NAMALWA (cell line): ENCODE measurements at places on chromosomes 3 and 15.

- DNase-seq, result no peak
Observed at GRCh38 chr3:76715426-76715825, 324.5 kb upstream of the ROBO2 start.

DNA sequence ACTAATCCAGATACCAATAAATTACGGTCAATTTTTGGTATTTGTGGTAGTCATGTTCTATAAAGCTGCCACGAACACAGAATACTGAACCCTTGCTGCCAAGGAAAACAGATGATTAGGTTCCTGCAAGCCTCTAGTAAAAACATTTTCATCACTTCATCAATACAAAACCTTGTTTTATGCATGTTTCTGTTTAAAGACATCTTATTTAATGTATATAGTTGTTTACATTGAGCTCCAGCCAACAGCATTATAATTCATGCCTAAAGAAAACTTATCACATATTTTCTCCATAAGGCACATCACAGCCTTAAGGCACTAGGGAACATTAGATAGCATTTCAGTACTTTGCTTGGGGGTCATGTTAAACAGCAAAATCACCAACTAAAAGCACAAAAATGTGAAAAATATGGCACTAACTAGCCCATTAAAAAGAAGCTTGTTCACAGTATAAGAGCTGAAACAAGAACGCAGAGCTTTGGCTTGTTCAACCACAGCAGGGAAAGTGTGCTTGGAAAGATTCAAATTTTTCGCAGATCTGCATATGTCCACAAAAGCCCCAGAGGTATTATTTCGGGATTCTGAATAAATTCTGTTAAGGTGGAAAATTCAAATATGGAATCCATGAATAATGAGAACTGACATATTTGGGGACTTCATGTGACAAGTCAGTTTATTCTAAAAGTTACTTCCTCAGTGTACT, 27.7 kb downstream of the POLQ start:
- no peak for DNase-seq

GRCh38 chr3:20043396-20043795, 3.1 kb downstream of the KAT2B start:
- DNase-seq, result peak; percentile 72

GRCh38 chr15:96703091-96703490, 372.6 kb downstream of the NR2F2 start:
- DNase-seq, result no peak

GRCh38 chr3:183307749-183308148, 54.7 kb downstream of the B3GNT5 start:
- no peak for DNase-seq

DNA sequence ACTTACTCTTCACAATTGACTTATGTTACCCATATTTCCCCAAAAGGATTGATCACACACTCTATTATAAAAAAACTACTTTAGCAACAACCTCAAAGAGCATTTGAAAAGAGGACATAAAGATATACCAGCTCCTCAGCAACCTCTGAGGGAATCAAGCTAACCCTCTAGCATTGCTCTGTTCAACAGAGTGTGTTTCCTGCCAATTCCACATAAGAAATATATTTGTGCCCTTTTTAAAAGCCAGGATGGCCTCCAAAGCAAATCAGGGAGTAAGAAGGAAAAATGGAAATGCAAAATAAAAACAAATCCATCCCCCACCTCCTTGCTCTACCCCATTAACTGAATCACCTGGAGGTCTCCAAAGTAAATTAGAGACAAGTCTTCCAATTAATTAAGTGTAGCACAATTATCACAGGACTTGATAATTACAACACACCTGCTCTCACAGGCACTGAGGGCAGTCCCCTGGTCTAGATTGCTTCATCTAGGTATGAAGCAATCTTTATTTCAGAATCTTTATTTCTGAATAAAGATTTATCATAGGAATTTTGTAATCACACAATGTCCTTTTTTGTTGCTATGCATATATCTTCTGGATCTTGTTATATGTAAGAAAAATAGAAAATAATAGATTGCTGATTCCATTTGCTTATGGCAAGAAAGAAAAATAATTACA, 34.8 kb downstream of the GPR176 start:
- DNase-seq, result no peak

- DNase-seq, result peak; percentile 24
Observed at GRCh38 chr15:100588638-100589242, 13.2 kb downstream of the LINS1 start.

GRCh38 chr3:122754929-122755328, 38.7 kb downstream of the HSPBAP1 start:
- DNase-seq, result peak; percentile 70

- peak; percentile 49 for DNase-seq
Observed at GRCh38 chr15:73677146-73677607, 7.0 kb upstream of the CD276 start.

DNA sequence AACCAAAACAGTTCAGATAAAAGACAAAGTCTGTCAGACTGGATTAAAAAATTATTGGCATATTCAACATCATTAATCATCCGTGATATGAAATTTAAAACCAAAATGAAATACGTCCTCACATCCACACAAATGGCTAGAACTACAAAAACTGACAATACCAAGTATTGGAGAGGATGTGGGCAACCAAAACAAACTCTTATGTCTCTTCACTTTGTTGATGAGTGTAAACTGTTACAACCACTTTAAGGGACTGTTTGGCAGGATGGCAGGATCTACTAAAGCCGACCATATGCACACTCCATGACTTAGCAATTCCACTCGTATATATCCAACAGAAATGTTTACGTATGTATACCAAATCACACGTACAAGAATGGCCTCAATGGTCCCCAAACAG, 24.8 kb upstream of the C15orf40 start:
- DNase-seq, result no peak

DNA sequence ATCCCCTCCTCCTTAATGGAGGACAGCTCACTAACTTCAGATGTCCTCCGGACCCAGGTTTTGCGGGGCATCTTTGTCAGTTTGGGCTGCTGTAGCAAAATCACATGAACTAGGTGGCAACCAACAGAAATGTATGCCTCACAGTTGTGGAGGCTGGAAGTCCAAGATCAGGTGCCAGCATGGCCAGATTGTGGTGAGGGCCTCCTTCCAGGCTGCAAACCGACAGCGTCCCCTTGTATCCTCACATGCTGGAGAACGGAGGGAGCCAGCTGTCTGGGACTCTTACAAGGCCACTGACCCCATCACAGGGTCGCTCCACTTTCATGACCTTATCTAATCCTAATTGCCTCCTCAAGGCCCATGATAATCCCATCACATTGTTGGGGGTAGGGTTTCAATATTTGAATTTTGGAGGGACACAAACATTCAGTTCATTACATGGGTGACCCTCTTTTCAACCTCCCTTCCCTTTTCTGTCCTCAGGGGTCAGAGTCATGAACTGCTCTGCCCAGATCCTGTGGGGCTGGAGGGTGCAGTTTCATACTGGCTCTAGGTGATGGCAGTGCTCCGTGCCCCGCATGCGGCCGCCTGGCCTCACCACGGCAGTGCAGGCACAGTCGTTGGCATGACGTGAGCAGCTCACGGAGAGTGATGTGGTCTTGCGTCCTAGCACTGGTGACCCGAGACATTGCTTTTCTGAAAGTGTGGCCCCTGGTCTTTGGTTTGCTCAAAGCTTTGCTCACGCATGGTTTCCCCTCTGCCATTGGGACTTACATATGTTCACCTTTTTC, 58.4 kb downstream of the DNASE1L3 start:
- DNase-seq, result no peak

DNA sequence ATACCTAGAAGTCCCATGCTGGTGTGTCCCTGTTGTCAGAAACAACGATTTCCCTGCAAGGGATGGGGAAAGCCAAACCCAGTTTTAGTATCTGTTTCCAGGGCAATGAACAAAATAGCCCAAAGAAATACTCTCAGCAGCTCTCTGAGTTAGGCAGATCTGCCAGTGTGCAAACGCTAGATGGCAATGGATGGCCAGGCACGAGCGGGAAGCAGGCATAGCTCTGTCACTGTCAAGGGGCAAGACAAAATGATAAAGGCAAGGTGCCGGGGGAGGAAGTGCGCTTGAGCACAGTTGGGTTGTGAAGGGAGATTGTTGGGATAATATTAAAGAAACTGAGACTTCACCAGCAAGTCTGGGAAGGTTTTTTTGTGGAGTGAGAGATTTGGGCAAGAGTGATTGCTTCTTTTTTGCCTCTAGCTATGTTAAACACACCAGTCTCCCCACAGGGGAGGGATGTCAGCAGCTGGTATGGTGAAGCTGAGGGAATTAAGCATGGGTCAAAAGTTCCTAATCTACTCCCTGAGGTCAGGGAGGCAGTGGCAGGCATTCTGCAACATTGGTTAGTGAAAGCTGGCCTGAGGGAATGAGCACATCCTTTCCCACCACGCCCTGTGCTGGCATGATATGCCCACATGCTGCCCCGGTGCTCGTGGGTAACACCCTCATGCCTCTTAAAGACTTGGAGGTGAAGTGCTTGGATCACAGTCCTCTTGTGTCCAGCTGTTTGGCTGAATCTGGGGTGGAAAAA, 117.5 kb downstream of the PDCD6IP start:
- peak; percentile 56 for DNase-seq

DNA sequence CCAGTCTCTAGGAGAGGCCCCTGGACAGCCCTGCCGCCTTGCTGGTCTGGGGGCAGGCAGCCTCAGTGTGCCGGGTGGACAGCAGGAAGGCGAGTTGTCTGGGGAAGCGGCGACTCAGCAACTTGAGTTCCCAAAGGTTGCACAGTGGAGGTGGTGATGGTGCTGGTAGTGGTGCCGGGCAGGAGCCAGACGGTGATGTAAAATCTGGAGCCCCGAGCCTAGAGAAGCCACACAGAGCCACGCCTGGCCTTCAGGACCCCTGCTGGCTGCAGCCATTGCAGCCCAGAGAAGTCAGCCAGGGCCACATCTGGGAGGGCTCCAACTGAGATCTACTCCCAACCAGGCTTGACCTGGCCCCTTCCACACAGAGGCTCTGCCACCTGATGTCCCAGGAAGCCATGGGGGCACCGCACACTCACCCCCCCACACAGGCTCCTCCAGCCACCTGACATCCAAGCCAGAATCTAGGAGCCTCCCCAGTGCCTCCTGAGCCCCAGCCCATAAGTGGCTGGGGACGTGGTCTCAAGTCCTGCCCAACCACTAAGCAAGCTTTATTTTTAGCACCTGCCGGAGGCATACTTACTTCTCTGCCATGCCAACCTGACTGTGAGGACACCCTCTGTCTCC, 8.8 kb downstream of the C3orf22 start:
- no peak for DNase-seq

DNA sequence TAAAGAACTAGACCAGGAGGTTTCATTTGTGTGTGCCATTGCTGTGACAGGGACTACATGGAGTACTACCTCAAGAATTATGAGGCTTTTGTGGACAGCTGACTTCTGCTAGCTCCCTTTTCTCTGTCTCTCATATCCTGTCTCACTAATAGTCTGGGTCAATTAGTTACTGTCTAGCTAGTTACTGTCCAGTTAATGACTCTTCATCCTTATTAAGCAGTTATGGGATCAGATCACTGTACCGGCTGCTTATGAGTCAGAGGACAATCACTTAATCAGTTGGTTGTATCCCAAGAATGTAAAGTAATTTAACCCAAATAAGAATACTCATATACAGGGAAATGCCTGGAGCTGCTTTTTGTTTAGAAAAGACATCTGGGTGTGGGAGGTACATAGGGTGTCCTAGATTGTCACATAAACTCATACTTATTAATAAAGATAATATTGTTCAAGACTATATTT, 158.0 kb downstream of the CDIN1 start:
- no peak for DNase-seq

DNA sequence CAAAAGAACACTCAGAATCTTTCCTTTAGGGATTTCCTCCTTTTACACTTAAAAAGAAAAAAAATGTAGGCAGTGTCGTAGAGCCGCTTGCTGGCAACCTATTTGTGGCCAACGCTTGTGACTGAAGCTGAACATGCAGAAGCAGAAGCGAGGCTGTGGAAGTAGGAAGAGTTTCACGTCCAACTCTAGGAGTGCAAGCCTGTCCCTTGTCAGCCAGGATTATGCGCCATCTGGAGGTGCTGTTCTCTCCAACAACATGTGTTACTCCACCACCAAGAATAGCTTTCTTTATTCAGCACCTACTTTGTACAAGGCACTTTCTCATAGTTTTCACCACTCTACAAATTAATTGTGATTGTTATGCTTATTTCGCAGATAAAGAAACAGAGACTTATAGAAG, 223.2 kb upstream of the LMCD1 start:
- peak; percentile 5 for DNase-seq

DNA sequence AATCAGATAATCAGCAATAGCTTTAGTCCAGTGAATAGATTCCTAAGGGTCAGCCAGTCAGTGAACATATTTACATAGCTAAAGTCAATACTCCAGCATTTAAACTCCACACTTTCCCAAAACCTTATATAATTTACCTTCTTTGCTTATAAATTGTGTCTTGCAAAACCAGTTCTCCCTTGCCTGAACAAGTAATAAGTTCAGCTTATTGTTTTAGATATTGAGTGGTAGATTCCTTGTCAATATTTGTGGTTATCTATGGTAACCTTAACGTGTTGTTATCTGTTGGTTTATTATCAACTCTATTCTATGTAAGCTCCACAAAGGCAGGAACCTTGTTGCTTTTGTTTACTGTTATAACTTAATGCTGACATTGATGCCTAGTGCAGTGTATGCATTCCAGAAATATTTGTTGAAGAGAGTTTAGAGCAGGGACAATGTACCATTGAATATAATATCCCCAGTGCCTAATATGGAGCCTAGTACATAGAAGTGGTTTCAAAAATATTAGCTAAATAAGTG, 24.0 kb downstream of the PLSCR5 start:
- DNase-seq, result no peak
